ENCODE measurements at places on chromosomes 5 and 9. TPM values are rescaled to one million over a fixed set of nuclear protein-coding genes. Genes with fewer than 3 reads are reported as not detected.

FNIP1 gene
- 45.0 TPM for total RNA-seq

ADAMTS6 gene
- 0.23 TPM for total RNA-seq

HSPB3 gene
- total RNA-seq, result 0.54 TPM

LMAN2 gene
- 241 TPM for total RNA-seq

FAM169A gene
- 14.4 TPM for total RNA-seq

KCNIP1 gene
- total RNA-seq, result not detected

IRF1 gene
- total RNA-seq, result 16.0 TPM

OTULIN gene
- 42.6 TPM for total RNA-seq

- no peak for DNase-seq
These were observed 167.1 kb downstream of the RFK start for GRCh38 chr9:76227156-76227555.

GRCh38 chr5:11524188-11524587 is 380.1 kb downstream of the CTNND2 start:
- peak; percentile 45 for DNase-seq

DNA sequence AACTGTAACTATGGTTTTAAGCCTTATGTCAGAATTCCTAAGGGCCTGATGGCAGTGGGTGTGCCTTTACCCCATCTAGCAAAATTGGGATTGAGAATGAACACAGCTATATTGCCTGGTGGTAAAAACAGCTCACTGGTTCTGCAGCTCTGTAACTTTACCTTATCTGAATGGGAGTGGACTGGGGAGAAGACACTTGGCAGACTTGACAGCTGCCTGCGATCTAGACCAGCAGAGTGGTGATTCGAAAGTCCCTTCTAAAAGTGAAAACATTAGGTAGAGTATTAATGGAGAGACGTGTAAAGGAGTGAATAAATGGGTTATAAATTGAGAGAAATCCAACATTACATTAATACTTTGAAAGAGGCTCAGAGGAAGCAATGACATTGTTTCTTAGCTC is 289.1 kb upstream of the EDIL3 start:
- DNase-seq, result no peak

- DNase-seq, result no peak
These were observed 30.8 kb downstream of the RASEF start for GRCh38 chr9:83032065-83032625.

- no peak for DNase-seq
These were observed 35.8 kb downstream of the GSN start for GRCh38 chr9:121303456-121304451.

DNA sequence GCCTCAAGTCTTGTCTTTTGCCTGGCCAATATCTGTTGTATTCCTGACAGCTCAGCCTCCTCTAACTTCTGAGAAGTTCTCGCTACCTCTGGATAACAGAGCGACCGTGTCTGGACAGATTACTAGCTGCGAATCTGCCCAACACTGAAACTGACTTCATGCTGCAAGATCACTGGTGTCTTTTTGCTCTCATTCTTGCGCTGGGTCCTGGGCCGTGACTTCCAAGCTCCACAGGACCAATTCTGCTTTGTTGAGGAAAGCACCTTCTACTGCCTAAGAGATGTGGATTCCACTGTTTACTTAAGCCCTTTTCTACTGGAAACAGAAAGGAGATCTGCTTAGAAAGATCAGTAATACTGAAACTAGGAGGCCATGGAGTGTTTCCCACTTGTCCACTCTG is 978.8 kb upstream of the DMAC1 start:
- DNase-seq, result no peak

DNA sequence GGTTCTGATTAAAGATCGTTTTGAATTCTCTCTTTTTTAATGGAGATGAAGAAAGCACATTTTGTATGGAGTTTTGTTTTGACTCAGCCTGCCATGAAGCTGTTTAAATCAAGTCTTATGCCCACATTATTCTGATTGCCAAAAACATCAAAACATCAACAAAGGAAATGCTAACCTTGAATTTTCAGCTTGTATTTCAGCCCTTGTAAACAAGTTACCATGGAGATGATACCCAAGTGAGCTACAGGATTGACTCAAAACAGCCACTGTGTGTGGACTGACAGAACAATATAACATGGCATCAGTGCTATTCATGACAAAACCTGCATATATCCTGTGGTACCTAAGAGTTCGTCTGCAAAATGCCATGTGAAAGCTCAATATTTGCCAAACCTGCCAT is 1581.0 kb downstream of the MAT2B start:
- DNase-seq, result no peak

- no peak for DNase-seq
These were observed 1.6 kb downstream of the FABP6 start for GRCh38 chr5:160230686-160231527.

- no peak for DNase-seq
These were observed 356.4 kb upstream of the CCNH start for GRCh38 chr5:87769157-87769556.

DNA sequence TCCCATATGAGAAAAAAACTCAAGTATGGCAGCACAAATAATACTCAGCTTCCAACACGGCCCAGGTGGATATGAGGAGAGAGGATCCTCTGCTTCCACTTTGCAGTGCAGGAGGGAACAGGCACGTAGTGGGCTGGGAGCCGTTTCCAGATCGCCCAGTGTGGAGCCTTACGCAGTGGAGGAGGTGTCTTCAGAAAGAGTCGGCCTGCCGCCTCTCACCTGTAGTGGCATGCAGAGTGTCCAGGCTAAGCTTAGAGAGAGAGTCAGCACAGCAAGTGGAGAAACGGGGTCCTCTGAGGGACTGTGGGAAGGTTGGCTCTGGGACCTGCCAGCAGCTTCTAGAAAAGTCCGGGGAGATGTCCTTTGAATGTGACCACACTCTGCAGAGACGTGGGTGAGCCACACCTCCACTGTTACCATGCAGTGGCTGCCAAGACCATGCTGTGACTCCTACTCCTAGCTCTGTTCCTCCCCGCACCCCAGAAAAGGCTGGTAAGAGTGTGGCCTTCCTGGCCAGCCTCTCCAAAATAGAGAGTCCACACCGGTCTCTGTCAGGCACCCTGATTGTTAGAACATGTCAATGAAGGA is 3.5 kb upstream of the SEMA4D start:
- no peak for DNase-seq

DNA sequence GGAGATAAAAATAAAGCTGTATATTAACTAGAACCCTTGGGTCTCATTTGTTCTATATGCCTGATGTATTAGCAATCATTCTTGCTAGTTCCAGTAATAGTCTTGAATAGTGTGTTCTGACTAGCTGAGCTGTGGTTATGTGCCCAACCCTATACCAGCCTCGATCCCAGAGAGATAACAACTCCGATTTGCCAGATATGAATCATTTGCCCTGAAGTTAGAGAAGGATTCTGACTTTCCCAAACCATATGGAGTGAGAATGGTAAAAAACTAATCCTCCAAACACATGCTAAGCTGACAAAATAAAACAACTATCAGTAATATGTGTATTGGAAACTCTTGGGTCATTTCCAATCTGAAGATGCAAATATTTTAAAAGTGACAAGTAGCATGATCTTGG is 64.8 kb downstream of the ALDH1A1 start:
- DNase-seq, result no peak
